Left kidney (tissue), 8 donors: ENCODE measurements at places on chromosomes 1 and 21. TPM values are rescaled to one million over a fixed set of nuclear protein-coding genes. Genes with fewer than 3 reads are reported as not detected.

Gene COL11A1
- polyA plus RNA-seq: 6.9 TPM

Gene KRTAP13-4
- not detected for polyA plus RNA-seq

Gene SLFNL1
- 1.1 TPM for polyA plus RNA-seq

Gene NCAM2
- 9.9 TPM for polyA plus RNA-seq

Gene FCAMR
- polyA plus RNA-seq: 7.7 TPM

Gene ZNF648
- polyA plus RNA-seq: 0.63 TPM

Gene NUP210L
- polyA plus RNA-seq: 0.17 TPM

Gene ELF3
- polyA plus RNA-seq: 60.0 TPM

Gene RHD
- 2.1 TPM for polyA plus RNA-seq

Gene LIPI
- 0.38 TPM for polyA plus RNA-seq

Gene IFT25
- 68.2 TPM for polyA plus RNA-seq
